H1 (cell line): ENCODE measurements at places on chromosomes 2 and 18. TPM values are rescaled to one million over a fixed set of nuclear protein-coding genes. Genes with fewer than 3 reads are reported as not detected.

DNA sequence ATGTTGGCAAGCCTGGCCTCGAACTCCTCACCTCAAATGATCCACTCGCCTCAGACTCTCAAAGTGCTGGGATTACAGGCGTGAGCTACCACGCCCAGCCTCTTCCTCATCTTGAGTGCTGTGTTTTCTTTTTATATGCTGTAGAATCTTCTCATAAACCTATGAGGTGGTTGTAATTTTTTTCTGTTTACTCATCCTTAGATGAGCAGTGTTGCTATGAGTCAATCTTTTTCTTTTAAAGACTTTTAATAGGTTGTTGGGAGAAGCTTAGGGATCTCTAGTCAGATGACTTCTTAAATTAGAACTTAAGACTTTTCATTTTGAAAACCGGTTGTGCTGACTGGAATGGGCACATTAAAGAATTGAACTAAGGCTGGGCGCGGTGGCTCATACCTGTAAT, 8.7 kb upstream of the AAK1 start:
- H3K36me3 ChIP-seq: no peaks in the 10 kb centered on the region
- DNase-seq: no peak
- no peaks in the 10 kb centered on the region for H3K27me3 ChIP-seq
- no peak overlapping the region for H3K4me3 ChIP-seq

DNA sequence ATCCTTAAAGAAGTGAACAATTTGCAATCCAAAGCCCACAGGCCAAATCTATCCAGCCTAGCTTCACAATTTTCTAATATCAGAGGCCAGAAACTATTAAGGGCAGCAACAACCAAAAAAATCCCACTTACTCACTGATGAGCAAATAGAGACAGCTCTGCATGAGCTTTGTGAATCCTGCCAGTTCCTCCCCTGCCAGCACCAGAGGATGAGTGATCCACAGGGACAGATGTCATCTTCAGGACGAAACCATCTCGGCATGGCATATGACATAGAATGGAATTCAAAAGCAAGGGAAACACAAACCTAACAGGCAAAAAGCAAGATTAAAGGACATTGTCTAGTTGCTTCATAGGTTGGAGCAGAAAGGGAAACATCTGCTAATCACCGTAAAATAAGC, 2.2 kb upstream of the DSC2 start:
- H3K27ac ChIP-seq: no peak overlapping the region
- no peak for DNase-seq
- no peaks in the 10 kb centered on the region for H3K27me3 ChIP-seq
- H3K4me3 ChIP-seq: no peak overlapping the region
- H3K4me1 ChIP-seq: peaks cover 10% of the 10 kb centered on the region

GRCh38 chr2:50098242-50098641, 933.7 kb downstream of the NRXN1 start:
- DNase-seq: no peak
- no peaks in the 10 kb centered on the region for H3K27me3 ChIP-seq
- no peaks in the 10 kb centered on the region for H3K4me1 ChIP-seq
- no peak overlapping the region for H3K4me3 ChIP-seq

DNA sequence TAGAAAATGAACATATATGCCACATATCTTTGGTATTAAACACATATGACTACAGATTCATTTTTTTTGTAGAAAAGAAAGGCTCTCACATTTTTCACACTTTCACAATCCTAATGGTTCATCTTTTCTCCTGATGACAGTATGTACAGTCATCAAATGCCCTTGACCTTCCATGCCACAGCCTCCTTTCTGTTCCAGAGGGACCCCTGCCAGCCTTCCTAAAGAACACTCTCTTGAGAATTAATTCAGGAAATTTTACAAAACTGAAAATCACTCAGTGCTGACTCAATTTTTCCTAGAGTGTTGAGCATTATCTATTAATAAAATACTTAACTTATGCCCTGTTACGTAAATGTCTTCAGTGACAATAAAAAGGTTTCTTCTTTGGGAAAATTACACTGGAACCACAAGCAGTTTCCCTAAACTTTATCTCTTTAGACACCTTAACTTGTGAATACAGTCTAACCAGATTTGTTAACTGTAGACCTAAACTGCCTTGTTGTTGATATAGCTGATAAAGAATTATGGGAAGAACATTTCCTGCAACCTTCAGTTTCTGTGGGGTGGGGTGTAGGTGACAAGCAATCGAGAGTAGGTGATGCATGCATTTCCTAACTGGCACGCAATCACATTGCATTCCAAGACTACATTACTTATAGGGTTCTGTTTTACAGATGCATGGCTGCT, 15.3 kb upstream of the ACOXL start:
- no peaks in the 10 kb centered on the region for H3K27me3 ChIP-seq
- H3K36me3 ChIP-seq: no peaks in the 10 kb centered on the region
- no peaks in the 10 kb centered on the region for H3K4me1 ChIP-seq
- no peak overlapping the region for H3K27ac ChIP-seq
- no peak overlapping the region for H3K4me3 ChIP-seq

GRCh38 chr2:235195921-235196320, 244.1 kb downstream of the SH3BP4 start:
- DNase-seq: no peak
- no peaks in the 10 kb centered on the region for H3K27me3 ChIP-seq
- no peaks in the 10 kb centered on the region for H3K36me3 ChIP-seq
- H3K4me1 ChIP-seq: no peaks in the 10 kb centered on the region

DNA sequence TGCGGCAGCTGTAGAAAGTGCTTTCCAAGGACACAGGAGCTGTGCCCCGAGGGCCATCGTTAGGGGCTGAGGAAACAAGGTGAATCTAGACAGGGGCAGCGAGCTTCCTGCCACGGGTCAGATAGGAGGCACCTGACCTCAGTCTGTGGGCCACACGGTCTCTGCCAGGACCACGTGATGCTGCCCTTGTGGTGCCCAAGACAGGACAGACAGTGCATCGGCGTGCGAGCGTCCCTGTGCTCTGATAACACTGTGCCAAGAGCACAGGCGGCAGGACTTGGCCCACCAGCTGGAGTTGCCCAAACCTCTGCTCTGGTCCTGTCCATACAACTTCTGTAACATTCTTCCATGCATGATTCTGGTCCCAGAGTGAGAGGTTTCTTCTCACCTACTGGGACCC, 225.4 kb downstream of the TWIST2 start:
- no peak for DNase-seq
- H3K4me3 ChIP-seq: no peak overlapping the region
- no peaks in the 10 kb centered on the region for H3K27me3 ChIP-seq
- peaks cover 6% of the 10 kb centered on the region; the same call in 1 of the 2 replicates for H3K36me3 ChIP-seq
- H3K4me1 ChIP-seq: no peaks in the 10 kb centered on the region

DNA sequence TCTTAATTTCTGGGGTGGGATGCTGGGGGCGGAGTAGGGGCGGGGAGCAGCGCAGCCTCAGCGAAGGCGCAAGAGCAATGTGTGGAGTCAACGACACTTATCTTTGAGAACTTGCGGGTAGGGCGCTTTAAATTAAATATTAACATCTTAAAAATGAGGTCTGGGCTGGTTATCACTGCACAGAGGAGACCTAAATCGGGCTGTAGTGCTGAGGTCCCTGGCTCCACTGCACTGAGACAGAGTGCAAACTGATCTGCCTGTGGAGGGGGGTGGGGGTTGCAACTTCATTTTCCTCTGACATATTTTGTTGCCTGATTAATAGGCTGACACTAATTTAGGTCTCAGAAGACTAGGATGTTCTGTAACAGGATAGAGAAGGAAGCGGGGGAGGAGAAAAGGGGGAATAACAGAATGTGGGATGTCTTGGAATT, 253.0 kb upstream of the FANCL start:
- H3K4me3 ChIP-seq: no peak overlapping the region
- H3K27ac ChIP-seq: no peak overlapping the region
- H3K36me3 ChIP-seq: no peaks in the 10 kb centered on the region

DNA sequence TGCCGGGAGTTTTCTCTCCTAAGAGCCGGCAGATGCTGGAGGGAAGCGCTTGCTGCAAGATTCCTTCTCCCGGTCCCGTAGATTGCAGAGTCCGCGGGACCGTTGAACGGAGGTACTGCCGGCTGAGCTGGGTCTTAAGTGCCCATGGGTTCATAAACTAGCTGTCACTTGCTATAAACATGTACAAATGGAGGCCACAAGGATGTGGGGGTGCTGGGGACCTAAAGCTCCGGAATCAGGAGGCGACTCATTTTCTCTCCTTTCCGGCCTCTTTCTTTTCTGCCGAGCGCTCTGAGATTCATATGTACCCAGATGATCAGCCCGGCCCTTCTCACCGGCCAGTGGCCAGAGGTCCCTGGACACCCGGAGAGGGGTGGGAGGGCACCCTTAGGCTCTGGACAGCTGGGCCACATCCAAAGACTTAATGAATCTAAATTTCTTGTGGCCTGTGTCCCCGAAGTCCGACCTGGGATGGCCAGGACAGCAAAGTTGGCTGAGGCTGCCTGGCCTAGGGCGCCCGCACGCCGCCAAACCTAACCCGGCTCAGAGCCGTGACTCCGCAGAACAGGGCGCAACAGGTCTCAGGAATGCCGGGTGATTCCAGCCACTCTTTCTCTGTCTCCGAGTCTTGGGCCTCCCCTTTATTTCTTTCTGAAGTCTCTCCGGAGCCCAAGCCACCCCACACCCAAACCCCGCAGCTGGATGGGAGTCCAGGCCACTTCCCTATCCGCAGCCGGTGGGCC, 2.4 kb upstream of the PAX3 start:
- peaks cover 95% of the 10 kb centered on the region for H3K27me3 ChIP-seq
- DNase-seq: no peak

GRCh38 chr18:34495506-34495905, 214.6 kb upstream of the DTNA start:
- DNase-seq: no peak
- H3K27me3 ChIP-seq: no peaks in the 10 kb centered on the region
- H3K4me3 ChIP-seq: no peak overlapping the region
- peaks cover 6% of the 10 kb centered on the region; the same call in 1 of the 2 replicates for H3K4me1 ChIP-seq

GRCh38 chr18:54961868-54962267, 2.6 kb upstream of the CCDC68 start:
- no peak overlapping the region for H3K27ac ChIP-seq
- no peaks in the 10 kb centered on the region for H3K4me1 ChIP-seq
- DNase-seq: no peak
- H3K36me3 ChIP-seq: no peaks in the 10 kb centered on the region

GRCh38 chr18:50453014-50453680, 78.3 kb downstream of the SKA1 start:
- no peaks in the 10 kb centered on the region for H3K36me3 ChIP-seq
- no peak for DNase-seq
- no peaks in the 10 kb centered on the region for H3K27me3 ChIP-seq
- H3K4me1 ChIP-seq: no peaks in the 10 kb centered on the region
- H3K4me3 ChIP-seq: no peak overlapping the region

DNA sequence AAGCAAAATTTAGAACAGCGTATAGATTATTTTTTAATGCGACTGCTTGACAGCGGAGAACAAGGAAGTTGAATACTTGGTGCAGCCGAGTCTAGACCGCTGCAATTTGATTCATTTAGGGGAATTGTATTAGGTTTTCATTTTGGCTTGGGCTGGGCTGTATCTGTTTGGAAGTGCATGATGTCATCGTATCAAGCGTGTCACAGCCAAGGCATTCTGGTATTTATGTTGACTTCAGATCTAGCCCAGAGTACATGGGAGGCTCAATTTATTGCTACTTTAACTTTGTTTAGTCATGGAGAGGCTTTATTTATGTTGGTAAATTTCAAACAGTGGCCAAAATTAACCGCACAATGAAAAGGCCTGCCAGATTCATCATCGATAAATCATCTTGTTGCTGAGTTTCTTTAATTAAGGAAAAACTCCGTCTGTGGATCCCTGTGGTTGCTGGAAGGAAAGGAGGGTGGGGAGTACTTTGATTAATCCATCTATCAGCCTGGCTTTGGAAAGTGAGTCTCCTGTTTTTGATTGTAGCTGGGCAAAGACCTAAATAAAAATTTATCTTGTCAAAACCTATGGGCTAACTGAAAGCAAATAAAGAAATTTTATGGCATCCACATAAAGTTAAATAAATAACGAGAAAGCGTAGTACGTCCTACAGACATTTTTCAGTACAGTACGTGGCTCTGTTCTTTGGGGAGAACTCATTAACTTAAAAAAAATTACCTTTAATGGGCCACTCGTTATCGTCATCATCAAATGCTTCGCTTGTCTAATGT, 230.4 kb upstream of the SPRED2 start:
- no peak overlapping the region for H3K4me3 ChIP-seq
- H3K27ac ChIP-seq: no peak overlapping the region
- no peaks in the 10 kb centered on the region for H3K4me1 ChIP-seq
- H3K36me3 ChIP-seq: no peaks in the 10 kb centered on the region
- no peaks in the 10 kb centered on the region for H3K27me3 ChIP-seq

- H3K4me3 ChIP-seq: no peak overlapping the region
- no peaks in the 10 kb centered on the region for H3K4me1 ChIP-seq
- H3K36me3 ChIP-seq: no peaks in the 10 kb centered on the region
- no peak overlapping the region for H3K27ac ChIP-seq
- no peak for DNase-seq
These were observed 276.8 kb downstream of the ASXL3 start for GRCh38 chr18:33854827-33855139.

DNA sequence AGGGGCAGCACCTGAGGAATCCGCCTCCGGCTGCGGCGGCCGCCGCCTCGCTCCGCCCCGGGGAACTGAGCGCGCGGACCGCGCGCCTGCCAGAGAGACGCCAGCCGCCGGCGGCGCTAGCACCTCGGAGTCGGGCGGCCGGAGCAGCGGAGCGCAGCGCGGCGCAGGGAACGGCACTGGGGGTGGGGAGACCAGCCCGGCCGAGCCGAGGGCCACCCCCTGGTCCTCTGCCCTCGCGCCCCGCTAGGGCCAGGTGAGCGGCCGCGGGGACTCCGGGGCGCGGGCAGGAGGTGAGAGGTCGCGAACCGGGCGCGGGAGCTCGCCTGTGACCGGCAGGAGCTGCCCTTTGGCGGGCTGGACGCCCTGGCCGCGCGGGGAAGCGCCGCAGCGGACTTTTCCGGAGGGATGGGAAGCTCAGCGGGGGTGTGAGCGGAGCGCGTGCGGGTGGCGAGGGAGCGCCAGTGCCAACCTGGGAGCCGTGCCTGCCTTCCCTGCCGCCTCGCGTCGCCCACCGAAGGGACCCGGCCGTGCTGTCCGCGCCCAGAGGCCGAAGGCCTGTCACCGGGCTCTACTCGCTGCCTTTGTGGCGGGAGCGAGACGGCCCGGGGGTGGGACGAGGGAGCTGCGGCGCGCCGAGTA, at the start of gene GREB1L:
TSS of gene GREB1L (plus strand) at position 92 of the 639 bp plus-strand sequence. CDS start 141,287 bp downstream, outside the sequence.
- DNase-seq: no peak
- peak within 1 kb of the TSS; percentile 74 for H3K4me3 ChIP-seq
- peaks cover 15% of the 10 kb centered on the region for H3K4me1 ChIP-seq

DNA sequence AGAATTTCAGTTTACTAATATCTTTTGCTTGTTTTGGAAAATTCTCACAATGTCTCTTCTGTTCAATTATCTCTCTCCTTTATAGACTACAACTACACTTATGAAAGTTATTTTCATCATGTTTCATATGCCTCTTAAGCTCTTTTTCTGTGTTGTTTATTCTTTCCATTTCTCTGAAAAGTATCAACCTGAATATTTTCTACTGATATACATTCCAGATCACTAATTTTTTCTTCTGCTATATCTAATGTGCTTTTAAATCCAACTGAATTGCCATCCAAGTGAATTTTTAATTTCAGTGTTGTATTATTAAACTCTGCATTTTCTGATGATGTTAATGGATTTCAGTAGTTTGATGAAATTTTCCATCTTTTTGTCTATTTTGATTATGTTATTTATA, 301.3 kb downstream of the HRH4 start:
- no peaks in the 10 kb centered on the region for H3K36me3 ChIP-seq
- H3K27ac ChIP-seq: no peak overlapping the region
- no peak overlapping the region for H3K4me3 ChIP-seq
- DNase-seq: no peak

The IL18RAP gene
- not detected in 2 replicates for total RNA-seq
